ENCODE measurements at places on chromosomes 4 and X.

- DNase-seq: no peak
Measured at GRCh38 chr4:94870146-94870545, 112.4 kb downstream of the BMPR1B start.

GRCh38 chr4:153469031-153469430 is 2.9 kb downstream of the TMEM131L start:
- no peak for DNase-seq

DNA sequence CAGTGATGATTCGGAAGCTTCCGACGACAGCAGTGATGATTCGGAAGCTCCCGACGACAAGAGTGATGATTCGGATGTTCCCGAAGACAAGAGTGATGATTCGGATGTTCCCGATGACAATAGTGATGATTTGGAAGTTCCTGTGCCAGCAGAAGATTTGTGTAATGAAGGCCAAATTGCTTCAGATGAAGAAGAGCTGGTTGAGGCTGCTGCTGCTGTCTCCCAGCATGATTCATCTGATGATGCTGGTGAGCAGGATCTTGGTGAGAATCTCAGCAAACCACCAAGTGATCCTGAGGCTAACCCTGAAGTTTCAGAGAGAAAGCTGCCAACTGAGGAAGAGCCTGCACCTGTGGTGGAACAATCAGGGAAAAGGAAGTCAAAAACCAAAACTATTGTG is 14.2 kb downstream of the CXCR3 start:
- DNase-seq: no peak

GRCh38 chrX:7637066-7637465 is 205.9 kb upstream of the VCX start:
- no peak for DNase-seq

DNA sequence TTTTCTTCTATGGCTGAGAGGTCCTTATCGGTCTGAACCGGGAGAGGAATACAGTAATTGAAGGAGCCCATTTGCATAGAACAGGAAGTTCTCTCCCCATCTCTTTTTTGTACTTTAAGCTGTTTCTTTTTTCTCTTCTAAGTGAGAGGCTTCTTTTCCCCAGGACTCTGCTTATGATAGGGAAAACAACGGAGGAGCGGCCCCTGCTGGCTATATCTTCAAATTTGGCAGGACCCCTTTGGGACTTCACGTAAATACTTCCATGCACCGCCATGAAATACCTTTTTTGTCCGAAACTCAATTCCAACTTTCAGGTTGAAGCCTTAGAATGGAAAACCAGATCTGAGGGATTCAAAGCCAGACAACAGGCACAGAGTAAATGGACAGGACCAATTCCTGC is 1153.0 kb upstream of the INTU start:
- DNase-seq: no peak

- no peak for DNase-seq
Measured at GRCh38 chrX:70029863-70030262, 19.9 kb downstream of the AWAT2 start.

GRCh38 chr4:94345969-94346368 is 3.3 kb upstream of the HPGDS start:
- no peak for DNase-seq

DNA sequence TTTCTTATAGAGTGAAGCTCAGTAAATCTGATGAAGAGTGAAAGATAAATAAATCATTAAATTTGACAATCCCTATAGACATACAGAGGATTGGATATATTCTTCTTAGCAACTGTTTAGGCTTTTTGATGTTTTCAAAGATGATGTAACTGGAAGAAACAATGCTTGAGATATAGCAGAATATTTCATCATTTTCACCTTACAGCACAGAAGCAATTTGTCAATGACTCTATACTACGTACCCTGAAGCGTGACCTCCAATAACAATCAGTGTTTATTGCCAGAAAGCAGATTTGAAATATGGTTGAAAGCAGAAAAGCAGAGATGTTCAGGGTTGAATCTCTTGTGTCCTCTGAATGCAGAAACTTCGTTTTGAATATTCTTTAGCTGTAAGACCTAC is 228.4 kb downstream of the DTHD1 start:
- no peak for DNase-seq

- DNase-seq: no peak
Measured at GRCh38 chr4:15690020-15690809, 8.6 kb downstream of the FAM200B start.

DNA sequence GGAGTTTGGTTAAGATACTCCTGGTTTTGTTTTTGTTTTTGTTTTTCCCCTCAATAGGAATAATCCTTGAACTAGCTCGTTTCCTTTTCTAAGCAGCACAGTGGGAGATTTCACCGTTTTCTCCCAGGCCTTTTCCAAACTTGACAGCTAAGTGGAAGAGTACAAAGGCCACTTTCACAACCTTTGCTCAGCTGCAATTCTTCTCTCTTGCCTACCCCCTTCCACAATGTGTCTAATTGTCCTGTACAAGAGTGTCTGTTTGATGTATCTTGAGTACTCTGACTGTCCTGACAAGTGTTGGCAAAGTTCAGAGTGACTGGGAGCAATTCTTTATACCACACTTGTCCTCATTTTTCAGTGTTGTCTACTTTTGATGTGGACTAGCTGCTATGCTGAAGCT is 674.3 kb upstream of the AMOT start:
- DNase-seq: no peak

DNA sequence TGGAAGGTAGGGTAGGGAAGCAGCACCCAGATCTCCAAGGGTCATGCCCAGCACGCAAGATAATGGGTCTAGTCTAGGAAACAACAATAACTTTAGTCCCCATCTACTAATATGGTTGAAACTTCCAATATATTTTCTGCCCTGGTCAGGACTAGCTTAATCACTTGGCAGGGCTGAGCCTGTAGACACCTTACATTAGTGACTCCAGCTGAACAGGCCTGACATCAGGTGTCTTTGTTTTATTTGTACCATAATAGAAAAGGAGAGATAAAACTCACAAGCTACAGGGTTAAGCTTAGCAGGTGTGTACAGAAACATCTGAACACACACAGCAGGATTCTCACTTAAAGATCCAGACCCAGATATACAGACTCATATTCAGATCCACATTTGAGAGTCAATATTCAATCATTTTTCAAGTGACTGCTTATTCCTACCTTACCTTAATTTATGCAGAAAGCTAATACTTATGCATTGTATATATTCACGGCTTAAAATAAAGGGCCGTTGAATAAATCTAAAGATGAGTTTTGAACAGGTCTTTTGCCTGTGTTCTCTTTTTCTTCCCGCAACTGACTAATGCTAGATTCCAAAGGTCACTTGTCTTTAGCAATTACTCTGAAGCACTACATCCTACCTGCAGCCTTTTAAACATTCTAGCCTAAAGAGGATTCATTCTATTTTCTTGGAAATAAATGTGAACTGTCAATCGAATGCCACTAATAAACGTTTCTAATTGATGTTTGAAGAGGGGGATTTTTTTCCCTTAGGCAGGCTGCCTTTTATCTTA is 745.3 kb downstream of the RPA4 start:
- DNase-seq: no peak

DNA sequence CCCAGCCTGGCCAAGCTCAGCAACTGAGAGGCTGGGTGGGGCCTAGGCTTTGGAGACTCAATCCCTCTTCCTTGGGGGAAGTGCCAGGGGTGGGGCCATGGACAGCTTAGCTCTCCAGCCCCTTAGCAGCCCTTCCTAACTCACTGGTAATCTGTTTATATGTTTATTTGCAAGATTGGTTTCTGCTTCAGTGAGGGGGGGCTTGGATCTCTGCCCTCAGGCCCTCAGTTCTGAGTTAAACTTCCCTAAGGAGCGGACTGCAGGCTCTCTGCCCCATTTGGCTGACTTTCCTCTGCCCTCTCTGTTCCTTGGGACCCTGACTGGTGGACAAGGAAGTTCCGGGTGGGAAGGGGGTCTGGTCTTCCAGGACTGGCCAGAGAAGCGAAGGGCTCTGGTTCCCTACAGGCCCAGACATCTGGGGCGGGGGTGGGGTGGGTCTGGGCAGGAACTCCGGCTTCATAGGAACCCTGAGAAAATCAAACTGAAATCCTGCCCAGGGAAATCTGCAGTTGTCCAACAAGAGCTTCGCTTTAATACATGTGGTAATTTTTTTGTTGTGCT is 51.4 kb downstream of the NALF2 start:
- no peak for DNase-seq

GRCh38 chr4:1236103-1236641 is 12.8 kb downstream of the CTBP1 start:
- no peak for DNase-seq

- no peak for DNase-seq
Measured at GRCh38 chrX:44913656-44914531, 40.9 kb downstream of the KDM6A start.

DNA sequence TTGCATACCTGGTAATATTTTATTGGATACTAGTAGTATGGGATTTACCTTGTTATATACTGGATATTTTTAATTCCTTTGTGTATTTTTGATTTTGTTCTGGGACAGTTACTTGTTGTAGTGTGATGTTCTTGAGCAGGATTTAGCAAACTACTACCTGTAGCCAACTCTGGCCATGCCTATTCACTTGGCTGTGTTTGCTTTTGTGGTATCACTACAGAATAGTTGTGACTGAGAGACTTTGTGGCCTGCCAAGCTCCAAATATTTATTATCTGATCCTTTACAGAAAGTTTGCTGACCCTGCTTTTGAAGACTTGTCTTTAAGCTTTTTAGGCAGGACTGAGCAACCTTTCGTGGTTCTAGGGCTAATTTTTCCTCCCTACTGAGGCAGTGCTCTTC is 17.8 kb downstream of the ZCCHC4 start:
- DNase-seq: no peak

DNA sequence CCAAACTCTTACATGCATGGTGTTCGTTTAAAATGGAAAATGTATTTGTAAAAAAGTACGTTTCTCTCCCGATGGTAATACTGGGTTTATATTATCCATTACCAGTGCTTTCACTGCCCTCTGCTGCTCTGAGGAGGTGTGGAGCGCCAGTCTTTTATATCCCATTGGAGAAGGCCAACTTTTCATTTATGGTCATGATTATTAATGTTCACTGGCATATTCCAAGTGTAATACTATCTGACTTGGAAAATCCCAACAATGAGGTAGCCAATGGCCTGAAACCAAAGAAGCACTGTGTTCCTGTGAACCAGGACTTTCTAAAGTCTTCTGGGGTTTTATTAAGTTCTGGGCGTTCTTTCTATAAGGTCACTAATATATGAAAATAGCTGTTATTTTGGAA is 80.7 kb downstream of the SYNPO2 start:
- no peak for DNase-seq

DNA sequence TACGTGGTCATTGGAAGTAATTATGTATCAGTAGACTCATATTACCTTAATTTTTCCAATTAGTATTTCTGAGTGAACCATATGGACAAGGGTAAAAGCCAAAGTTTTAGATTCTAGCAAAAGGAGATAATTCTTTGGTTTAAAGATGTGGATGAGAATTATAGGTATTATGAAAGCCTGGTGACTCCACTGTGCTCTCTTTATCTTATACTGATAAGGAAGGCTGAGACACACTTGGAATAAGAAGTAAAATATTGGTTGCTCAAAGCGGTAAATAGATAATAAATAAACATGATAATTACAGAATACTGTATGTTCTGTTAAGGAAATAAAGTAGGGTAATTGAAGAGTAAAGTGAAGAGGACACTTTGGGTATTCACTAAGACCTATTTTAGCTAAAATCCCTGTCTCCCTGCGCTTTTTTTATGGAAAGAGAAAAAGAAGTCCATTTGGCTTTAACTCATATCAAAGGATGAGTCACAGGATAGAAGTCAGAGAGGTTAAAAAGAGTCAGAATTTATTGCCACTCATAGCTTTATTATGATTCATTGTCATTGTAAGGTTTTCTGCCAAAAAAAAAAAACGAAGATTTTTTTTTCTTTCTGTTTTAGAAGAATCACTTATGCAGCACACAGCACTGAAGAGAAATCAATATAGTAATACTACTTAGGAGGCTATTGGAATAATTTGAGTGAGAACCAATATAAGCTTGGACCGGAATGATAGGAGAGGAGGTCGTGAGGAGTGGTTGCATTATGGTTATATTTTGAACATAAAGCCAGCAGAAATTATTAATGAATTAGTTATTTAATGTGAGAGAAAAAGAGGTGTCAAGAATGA is 2463.1 kb downstream of the ARAP2 start:
- DNase-seq: no peak

GRCh38 chr4:185600801-185601434 is 65.6 kb upstream of the PDLIM3 start:
- no peak for DNase-seq

DNA sequence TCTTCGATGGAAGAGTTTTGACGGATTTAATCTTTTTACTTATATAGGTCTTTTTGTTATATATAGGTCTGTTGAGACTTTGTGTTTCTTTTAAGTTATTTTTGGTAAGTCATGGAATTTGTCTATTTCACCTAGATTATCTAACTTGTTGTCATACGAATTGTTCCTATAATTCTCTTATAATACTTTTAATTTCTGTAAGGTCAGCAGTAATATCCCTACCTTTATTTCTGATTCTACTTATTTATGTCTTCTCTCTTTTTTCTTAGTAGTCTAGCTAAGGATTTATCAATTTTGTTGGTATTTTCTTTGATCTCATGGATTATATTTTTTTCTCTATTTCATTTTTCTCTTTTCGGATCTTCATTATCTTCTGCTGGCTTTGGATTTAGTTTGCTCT is 11.6 kb downstream of the SAP30 start:
- DNase-seq: no peak

GRCh38 chr4:165827018-165827417 is 46.0 kb upstream of the TLL1 start:
- DNase-seq: no peak

DNA sequence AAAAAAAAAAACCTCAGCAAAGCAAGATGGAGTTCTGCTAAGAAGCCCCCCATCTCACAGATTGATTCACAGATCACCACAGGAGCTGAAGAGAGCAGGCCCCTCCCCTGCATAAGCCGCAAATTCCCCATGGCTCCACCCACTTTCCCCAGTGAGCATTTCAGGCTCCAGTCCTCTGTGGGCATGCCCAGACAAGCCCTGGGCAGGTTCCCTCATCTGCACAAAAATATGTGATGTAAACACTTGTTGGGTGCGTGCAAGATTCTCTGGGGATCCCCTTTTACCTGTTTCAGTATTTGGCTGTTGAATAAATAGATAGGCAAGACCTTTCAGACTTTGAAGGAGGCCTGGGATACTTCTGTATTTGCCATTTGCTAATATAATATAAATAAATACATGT is 514.3 kb downstream of the PCDH7 start:
- DNase-seq: no peak

- DNase-seq: no peak
Measured at GRCh38 chr4:10736266-10736665, 51.7 kb upstream of the CLNK start.

DNA sequence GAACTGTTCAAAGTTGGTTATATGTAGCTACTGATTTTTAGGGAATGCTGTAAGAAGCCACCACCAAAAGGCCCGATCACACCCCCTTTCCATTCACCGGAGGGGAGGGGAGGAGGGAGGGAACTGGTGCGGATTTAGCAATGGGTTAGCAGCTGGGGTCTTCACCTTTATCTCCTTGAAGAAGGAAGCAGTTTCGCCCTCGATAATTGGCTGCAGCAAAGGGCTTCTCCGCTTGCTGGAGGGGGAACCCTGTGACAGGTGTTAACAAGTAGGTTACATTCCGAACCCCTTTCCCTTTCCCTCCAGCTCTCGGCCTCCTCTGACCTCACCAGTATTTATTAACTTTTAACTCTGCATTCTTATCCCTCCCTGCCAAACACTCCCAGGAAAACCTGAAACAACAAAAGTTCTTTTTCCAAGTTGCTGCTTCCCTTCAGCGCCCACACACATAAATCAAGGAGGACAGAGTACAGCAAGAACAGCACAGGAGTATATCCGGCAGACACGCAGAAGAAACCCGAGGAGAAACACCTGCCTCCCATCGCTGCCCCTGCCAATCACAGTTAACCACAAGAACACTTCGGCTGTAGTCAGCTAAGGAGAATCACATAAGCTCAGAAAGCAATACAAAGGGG is 39.8 kb upstream of the NAP1L5 start:
- DNase-seq: peak; percentile 79

- DNase-seq: no peak
Measured at GRCh38 chrX:77528034-77528433, 80.8 kb downstream of the FGF16 start.
